ENCODE measurements at places on chromosomes 3 and 15.

DNA sequence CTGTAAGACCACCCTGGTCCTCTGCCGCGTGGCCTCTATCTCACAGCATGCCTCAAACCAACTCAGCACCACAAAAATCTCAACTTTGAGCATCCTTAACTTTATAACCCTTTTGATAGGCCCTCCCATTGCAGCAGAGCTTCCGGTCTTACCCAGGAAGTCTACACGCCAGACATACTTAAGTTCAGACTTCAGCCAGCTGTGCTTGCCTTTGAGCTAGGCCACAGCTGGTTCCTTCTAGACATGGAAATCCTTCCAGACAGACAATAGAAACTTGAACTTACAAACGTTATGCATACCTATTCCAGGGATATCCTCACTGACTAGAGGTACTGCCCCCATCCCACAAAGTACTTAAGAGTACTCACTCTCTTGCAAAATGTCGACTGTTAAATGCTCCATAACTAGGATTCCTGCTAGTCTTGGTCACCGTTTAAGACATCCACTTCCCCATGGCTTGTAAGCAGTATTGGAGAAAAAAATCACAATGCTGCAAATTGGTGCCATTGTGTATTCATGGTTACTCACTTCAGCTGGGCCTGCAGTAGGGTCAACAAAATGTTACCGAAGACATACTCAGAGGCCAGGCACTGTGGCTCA is 183.5 kb downstream of the TBL1XR1 start:
- DNase-seq: no peak

DNA sequence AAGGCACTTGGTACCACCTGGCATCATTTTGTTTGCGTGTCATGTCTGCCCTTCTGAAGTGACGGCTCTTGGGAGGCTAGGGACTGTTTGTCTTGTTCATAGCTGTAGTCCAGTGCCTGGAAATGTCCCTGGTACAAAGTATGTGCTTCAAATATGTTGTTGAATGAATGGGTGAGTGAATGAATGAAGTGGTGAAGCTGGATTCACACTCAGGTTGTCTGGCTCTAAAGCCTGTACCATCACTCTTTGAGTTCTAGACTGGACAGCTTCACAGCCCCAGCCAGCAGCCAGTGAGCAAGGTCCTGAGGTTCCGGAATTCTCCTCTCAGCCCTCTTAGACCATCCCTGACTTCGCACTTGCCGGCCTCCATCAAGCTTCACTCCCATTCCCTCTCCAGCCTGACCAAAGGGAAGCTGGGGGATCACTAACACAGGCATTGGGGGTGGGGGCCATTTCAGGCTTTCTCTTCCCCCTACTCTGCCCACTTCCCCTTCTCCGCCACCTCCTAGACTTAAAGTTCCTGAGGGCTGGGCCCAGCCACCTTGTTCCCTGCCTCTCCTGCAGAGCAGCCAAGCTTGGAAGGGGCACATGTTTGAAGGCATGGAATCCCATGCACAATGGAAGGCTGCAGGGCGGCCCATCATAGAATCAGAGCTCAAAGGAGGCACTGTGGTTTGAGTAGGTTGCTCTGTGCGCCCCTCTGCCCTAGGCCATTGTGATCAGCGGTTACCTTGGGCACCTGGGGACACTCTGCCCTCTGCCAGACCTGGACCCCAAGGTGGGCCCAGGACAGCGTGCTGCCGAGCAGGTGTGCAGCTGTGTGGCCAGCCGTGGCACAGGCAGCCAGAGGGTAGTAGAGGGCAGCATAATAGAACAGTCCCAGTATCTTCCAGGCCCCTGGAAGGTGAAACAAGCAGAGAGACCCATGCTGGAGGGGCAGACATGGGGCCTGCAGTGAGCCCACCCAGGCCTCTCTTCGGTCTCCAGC is 7.7 kb downstream of the STRA6 start:
- DNase-seq: no peak

- DNase-seq: no peak
These were observed 17.0 kb downstream of the SEC61A1 start for GRCh38 chr3:128069271-128069670.

GRCh38 chr15:45123397-45123796 is 6.3 kb downstream of the DUOXA1 start:
- DNase-seq: no peak

DNA sequence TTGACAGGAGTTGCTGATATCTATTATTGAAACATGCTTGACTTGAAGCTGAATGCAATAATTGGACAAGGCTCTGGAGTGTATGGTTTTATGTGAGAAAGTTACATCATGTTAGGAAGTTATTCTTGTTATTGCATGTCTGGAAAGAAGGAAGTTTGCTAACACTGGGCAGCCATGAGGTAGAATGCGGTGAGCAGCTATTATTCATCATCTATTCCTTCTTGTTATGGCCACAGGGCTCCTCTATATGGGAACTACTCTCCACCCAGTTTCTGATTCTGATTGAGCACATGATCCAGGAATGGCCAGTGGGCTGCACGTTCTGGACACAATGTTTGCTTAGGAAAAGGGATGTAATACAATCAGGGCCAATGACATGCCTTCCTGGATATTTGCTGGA is 37.8 kb upstream of the SCN5A start:
- DNase-seq: no peak

DNA sequence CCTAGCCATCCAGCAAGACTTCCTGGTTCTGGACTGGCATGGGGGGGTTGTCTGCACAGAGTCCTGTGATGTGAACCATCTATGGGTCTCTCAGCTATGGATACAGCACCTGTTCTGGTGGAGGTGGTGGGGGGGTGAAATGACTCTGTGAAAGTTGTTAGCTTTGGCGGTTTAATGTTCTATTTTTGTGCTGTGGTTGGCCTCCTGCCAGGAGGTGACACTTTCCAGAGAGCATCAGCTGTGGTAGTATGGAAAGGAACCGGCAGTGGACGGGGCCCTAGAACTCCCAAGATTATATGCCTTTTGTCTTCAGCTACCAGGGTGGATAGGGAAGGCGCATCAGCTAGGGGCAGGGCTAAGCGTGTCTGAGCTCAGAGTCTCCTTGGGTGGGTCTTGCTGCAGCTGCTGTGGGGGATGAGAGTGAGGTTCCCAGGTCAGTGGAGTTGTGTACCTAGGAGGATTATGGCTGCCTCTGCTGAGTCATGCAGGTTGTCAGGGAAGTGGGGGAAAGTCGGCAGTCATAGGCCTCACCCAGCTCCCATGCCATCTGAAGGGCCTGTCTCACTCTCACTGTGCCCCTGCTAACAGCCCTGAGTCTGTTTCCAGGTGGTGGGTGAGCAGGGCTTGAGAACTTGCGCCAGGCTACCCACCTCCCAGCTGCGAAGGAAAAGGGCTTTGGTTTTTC is 7.1 kb upstream of the LARS2 start:
- DNase-seq: no peak

DNA sequence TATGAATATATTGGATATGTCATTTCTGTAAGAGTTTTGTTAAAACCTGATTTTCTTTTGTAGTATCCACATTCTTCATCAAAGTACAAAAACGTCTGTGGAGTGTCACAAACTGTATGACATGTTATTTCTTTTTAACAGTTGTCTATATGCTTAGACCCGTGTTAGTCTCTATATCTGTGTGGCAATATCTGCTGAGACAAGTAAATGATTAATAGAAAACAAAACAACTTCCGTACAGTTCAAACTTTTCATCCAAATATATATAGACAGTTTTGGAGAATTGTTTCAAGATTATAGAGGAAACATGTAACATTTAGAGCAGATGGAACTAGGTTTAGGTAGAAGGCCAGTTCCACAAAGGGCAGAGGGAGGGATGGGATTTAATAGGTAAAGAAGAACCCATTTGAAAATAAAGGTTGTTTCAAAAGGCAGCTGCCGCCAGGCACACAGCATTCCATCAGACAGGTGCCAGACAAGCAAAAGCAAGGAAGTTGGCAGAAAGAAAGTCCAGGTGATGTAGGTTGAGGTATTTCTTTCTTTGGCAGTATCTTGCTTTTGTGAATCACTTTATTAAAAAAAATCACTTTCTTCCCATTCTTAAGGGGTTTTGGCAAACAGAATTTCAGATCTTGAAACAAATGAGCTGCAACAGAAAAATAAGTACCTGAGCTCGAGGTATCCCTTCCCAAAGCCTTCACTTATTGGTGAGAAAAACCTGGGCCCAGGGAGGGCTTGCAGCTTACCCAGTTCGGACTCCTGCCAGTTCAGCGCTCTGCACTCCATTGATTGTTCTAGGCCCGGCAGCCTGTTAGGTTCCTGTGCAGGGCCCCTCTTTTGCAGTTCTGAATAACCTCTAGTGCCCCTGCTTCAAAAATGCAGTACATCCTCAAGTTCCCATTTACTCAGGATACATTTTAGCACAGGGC is 49.0 kb downstream of the LRRN1 start:
- no peak for DNase-seq

- no peak for DNase-seq
These were observed 109.5 kb downstream of the CGGBP1 start for GRCh38 chr3:87949189-87949878.

- DNase-seq: no peak
These were observed 64.7 kb downstream of the ARRDC4 start for GRCh38 chr15:98025237-98025636.

GRCh38 chr3:56753206-56753820 is 48.4 kb downstream of the ARHGEF3 start:
- DNase-seq: no peak

- DNase-seq: no peak
These were observed 65.1 kb upstream of the KLF13 start for GRCh38 chr15:31261266-31262142.

DNA sequence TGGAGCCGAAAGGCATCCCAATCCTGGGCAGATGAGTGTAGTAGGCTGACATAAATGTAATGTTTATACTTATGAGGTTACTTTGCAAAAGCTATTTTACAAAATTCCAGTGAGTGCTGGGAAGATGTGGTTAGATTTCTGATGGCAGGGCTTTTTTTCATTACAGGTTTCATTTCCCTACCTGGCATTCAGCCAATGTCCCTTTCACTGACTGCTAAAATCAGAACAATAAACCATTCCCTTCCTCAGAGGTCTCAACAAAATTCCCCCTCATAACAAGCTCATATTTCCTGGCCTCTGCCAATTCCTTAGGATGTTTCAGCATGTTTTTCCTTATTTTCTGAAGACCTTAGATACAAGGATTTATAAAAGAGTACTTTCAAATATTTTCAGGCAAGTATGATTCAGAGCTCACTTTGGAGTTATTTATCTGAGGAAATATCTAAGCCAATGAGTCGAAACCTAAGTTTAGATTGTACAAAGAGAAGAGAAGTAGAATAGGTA is 40.9 kb upstream of the CCDC80 start:
- DNase-seq: no peak

GRCh38 chr15:58593870-58594269 is 155.6 kb downstream of the ADAM10 start:
- no peak for DNase-seq

GRCh38 chr15:79874242-79874641 is 22.6 kb downstream of the MTHFS start:
- no peak for DNase-seq
